ENCODE measurements at places on chromosomes 1 and 21.
A peak's percentile ranks its signal among the peaks of the same experiment; 100 is the strongest.

- peak; percentile 48 for DNase-seq
Measured at GRCh38 chr1:8202182-8202905, 115.6 kb upstream of the SLC45A1 start.

- peak; percentile 91 for DNase-seq
Measured at GRCh38 chr1:89804642-89805237, 16.1 kb upstream of the LRRC8D start.

- no peak for DNase-seq
Measured at GRCh38 chr21:38930853-38931252, 125.1 kb downstream of the ETS2 start.

DNA sequence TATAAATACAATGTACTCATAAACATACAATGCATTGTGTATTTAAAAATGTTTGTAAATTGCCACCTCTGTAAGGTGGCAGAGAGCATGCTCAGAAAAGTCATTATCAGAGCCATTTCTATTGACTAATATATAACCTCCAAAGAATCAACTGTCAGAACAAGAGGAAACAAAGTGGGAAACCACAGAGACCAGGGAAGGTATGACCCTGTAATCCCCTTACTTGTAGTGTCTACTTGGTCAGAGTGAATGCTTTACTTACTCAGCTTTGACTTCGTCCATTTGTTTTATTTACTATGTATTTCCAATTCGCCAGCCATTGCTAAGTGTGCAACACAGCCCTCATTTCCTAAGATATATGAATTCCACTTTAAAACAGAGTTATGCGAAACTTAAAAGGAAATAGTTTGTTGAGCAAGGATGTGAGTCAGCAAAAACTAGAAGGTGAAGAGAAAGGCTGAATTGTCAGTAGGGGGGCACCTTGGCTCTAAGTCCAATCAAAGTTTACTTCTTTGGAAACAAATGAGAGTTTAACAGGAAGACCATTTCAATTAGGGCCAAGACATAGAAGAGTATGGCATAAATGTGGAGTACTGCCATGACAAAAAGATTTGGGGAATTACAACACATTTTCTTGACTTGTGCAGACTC lies 671.7 kb upstream of the PTBP2 start:
- no peak for DNase-seq

DNA sequence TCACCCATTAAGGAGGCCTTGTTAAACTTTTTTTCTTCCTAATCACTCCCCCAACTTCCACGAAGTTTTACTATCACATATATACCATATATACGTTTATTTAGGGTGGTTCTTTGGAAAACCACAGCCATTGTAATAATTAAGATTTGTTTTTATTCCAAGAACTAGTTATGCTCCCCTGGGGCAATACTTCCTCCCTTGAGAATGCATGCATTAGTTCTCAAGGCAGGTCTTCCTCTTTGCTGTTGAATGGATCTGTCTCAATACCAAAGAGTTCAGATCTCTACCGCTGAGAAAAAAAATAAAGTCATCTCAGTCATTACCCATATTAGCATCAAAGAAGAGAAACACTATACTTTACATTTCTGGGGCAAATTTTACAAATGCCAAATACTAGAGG lies 567.7 kb upstream of the RGS18 start:
- DNase-seq = no peak

DNA sequence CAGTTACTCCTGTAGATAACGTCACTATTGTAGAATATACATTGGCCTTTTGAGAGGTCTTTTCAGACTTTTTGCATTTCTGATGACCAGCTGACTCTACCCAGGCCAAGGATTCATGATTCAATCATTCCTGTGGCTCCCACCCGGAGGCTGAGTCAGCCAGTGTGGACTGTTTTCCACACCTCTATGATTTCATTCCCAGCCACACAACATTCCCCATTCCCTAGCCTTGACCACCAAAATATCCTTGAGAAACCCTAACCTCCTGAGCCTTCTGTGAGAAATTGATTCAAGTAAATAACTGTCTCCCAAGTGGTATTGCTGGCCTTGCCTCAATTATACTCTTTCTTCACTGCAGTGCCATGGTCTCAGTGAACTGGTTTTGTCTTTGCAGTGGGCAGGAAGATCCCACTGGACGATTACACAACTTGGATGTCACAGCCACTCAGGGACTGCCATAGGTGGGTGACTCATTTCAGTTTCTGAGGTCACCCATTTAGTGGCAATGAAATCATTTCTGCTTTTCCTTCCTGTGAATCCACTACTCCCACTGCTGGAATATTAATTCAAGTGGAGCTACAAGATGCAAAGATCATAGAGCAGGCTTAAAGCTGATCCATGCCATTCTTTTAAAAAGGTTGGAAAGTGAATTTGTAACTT lies 518.6 kb upstream of the ZP4 start:
- no peak for DNase-seq

DNA sequence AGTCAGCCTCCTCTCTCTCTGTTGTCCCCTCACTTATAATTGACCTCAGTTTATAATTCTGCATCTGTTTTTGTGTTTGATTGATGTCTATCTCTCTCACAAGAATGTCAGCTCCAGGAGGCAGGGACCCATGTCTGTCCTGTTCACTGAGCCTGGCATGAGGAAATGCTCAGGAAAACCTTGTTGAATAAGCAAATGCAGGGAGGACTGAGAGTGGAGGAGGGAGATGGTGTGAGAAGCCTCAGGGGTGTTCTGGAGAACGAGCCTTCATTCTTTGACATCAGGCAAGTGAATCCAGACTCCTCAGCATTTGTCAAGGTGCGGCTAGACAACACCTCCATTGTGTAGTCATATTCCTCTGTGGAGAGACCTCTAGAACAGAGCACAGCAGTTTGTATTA lies 45.5 kb downstream of the MAN1C1 start:
- no peak for DNase-seq

DNA sequence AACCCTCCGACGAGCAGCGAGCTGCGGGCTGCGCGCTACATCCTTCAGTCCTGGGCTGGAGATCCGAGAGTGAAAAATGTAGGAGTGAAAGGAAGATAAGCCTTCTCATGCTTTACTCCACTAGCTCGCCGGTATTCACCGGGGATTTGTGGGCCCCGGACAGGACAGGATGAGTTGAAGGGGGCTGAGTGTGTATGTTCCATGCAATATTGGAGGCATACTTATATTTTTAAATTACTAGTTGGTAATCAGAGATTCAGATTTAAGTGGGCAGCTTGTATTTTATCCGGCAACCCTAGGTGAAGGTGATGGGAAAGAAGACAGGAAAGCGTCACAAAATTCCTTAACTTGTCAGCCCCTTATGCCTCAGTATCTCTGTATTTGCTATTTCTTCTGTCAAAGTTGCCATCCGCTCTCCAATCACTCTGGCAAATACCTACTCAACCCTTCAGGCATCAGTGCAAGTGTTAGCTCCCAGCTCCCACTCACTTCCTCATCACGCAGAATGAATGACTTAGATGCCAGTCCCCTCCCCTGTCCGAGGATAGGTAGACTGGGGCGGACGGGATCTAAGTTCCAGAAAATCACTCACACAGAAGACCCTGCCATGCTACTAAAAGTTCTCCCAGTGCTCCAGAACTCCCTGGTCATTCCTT lies 503 bp upstream of the PIGM start:
- no peak for DNase-seq

- DNase-seq = no peak
Measured at GRCh38 chr1:208161656-208162375, 82.4 kb downstream of the PLXNA2 start.
